ENCODE measurements at places on chromosomes 13 and 19.
A peak's percentile ranks its signal among the peaks of the same experiment; 100 is the strongest.

DNA sequence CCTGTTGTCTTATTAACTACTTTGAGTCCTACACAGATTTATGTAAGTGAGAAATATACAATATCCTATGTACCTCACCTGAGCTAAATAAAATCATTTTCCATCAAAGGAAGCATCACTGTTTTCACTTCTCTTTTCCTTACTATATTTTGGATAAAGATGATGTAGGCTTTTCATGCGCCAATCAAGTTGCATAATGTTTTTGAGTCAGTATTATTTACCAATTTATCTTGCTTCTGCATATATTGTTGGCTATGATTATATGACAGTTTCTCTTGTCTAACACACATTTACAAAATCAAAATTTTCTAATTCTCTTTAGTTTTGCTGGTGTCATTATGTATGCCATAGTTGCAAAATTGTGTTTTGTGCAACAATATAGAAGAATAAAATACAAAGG, 67.9 kb upstream of the FRY start:
- DNase-seq: no peak

DNA sequence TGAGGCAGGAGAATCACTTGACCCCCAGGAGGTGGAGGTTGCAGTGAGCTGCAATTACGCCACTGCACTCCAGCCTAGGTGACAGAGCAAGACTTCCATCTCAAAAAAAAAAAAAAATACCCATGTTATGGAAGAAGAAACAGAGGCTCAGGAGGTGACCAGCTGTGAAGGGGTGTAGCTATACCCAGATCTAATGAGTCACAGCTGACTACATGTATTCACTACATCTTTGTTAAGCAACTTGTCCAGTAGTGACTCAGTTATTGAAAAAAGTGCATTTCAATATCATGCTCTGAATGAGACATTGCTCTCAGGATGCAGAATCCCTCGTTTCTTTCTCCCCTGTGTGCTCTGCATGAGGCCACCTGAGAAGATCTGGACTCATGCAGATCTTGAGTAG, 16.1 kb upstream of the SPART start:
- no peak for DNase-seq

DNA sequence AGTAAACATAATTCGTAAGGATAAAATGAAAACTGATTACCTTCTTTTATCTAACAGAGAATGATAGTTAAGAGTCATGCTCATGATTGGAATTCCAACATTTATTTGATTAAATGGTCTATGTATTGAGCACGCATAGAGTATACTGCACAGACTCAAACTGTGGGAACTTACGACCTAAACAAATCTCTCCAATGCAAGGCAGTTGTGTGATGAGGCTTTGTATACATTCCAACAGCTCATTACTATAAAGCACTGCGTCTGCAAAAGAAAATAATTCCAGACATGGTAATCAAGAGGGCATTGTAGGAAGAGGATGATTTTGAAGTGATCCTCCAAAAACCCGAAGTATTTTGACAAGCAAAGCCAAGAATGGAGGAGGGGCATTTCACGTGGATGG, 169.5 kb downstream of the NUFIP1 start:
- no peak for DNase-seq

DNA sequence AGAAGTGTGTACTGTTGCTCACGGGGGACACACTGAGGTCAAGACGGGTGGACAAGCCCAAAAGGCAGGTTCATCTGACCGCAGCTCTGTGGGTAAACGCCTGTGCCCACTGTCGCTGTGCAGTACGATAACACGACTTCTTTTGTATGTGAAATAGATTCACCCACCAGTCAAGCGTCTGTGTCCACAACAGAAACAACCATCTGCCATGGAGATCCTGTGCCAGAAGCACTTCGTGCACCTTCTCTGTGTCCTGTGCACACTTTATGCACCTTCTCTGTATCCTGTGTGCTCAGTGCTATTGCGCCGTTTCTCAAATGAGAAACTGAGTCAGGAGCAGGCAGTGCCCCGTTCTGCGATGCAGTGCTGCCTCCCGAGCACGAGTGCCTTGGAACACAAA, 138.9 kb downstream of the ATP11A start:
- no peak for DNase-seq

GRCh38 chr13:107834717-107835116, 380.6 kb downstream of the LIG4 start:
- no peak for DNase-seq

- no peak for DNase-seq
Measured at GRCh38 chr13:39196965-39197646, 158.8 kb downstream of the NHLRC3 start.

DNA sequence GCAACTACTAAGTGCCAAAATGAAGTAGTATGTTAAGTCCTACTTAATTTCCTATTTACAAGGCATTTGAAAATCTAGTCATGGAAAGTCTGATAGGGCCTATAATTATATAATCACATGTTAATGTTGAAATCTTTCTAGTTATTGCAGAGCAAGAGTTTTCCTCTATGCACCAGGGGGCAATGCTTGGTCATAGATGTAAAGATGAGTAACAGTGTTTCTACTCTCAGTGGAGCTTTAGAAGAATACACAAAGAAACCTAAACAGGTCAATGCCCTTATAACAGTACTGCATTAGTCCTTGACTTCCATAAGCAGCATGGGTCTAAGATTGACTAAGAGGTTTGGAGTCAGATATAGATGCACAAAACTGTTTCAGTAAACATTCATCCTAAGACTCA, 218.7 kb downstream of the KCTD12 start:
- DNase-seq: no peak

DNA sequence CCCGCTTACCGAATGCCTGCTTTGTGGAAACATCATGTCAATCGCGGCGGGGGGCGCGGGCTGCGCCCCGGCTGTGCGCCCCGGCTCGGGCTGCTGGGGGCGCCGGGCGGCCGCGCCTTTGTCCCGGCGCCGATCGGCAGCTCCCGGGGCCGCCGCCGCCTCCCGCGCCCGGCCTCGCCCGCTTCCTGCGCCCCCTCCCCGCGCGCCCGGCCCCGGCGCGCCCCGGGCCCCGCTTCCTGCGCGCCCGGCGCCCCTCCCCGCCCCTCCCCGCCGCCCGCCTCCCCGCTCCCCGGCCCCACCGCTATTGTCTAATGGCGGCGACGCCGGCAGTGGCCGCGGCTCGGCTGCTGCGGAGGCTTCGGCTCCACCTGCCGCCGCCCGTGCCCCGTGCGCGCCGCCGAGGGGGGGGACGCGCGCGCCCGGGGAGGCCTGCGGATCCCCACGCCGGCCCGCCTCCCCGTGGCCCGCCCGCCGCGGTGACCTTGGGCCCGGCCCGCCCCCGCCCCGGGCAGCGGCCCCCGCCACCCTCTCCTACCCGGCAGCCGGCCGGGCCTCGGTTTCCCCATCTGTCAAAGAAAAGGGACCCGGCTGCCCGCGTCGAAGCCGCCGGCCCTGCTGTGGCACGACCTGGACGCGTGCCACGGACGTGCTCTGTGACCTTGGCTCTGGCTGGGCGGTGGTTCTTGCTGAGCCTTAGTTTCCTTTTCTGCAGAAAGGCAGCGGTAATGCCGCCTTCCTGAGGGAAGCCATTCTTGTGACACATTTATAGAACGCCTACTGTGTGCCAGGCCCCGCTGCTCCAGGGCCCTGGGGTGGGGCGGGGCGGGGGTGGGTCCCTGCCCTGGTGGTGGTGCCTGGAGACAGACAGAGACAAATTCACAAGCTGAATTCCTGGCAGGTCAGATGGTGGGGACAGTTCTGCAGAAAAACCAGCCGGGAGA, at the start of gene TLE5:
TSS of gene TLE5 (minus strand) at position 331 of the 941 bp plus-strand sequence. CDS start at position 36, 295 bp downstream.
- peak; percentile 69 for DNase-seq

GRCh38 chr19:45632468-45633196, 6.6 kb downstream of the EML2 start:
- DNase-seq: no peak

- no peak for DNase-seq
Measured at GRCh38 chr19:35860818-35861639, 4.3 kb downstream of the KIRREL2 start.

DNA sequence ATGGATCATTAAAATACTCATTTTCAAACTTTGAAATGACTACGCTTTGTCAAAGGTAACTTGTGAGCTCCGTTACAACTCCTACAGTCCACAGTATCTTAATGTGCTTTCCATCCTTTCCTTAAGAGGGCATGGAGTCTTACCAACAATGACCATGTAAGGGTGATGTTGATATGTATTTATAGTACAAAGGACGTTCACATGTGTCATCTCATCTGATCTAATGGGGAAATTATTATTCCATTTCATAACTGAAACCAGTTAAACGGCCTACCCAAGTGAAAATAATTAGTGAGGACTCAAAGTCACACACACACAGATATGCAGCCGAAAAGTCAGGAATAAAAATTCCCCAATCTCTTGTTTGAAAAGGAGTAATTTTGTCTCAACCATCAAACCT, 9.6 kb downstream of the USP12 start:
- no peak for DNase-seq

Measured in C1 segment of cervical spinal cord (tissue), 14 donors.